HEK293T (cell line): ENCODE measurements at places on chromosomes 5 and 9.

- DNase-seq: no peak
Measured at GRCh38 chr9:117304549-117304948, 110.3 kb downstream of the ASTN2 start.

- no peak for DNase-seq
Measured at GRCh38 chr9:93572636-93573515, 3.5 kb upstream of the PHF2 start.

- no peak for DNase-seq
Measured at GRCh38 chr9:18037981-18038380, 436.0 kb upstream of the ADAMTSL1 start.

GRCh38 chr9:82894548-82894947 lies 168.4 kb downstream of the RASEF start:
- no peak for DNase-seq

DNA sequence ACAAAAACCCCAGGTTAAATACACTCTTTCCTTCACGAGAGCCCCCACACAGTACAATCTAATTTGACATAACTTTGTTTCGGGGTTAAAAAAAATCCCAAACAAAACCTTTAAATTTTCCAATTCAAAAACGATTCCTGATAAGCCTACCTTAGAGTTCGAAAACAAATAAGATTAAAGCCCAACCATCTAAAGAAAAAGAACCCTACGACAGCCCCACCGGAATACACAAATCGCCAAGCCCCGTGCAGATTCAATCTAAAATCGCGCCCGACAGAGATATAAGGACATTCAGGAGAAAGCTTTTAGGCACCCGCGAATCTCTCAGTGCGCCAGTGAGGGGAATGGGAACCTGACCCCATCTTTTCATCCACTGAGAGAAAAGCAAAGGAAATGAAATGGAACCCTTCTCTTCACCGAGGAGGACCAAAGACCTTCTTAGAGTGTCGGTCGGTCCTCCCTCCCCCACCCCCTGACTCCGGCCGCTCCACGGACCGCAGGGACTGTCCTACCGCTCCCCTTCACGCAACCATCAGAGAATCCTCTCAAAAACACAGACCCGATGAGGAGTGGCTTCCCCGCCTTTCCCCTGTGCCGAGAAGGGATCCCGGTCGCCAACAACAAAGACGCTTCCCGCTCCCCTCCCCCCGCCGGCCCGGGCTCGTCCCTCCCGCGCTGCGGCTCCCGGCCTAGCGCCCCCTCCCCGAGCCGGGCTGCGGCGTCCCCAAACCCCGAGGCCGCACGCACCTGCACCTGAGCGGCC lies 925 bp downstream of the ABHD17B start:
- peak; percentile 30 for DNase-seq

GRCh38 chr9:86413971-86414880 lies 60.0 kb upstream of the TUT7 start:
- DNase-seq: peak; percentile 34

DNA sequence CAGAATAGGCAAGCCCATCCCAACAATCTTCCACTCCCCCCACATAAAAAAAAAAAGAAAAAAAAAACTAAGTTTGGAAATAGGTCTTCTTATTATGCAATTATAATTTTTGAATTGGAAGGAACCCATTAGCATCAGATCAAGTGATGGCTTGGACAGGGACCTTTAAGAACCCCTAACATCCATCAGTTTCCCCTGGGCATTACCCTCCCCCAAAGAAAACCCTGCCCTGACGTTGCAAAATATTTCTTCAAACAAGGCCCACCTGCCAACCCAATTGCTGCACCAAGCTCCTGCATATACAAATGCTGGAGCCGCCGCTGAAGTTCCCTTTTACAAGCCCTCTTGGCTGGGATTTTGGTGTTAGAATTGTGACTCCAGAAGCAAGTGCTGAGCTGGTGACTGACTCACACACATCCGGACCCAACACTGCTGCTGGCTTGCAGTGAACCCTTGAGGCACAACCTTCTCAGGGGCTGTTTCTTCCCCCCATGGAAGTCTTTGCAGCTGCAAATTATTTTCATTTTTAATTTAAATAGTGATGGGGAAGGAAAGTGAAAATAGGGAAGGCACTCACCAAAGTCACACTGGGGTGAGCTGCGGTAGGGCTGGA lies 56.1 kb upstream of the AFAP1L1 start:
- no peak for DNase-seq

DNA sequence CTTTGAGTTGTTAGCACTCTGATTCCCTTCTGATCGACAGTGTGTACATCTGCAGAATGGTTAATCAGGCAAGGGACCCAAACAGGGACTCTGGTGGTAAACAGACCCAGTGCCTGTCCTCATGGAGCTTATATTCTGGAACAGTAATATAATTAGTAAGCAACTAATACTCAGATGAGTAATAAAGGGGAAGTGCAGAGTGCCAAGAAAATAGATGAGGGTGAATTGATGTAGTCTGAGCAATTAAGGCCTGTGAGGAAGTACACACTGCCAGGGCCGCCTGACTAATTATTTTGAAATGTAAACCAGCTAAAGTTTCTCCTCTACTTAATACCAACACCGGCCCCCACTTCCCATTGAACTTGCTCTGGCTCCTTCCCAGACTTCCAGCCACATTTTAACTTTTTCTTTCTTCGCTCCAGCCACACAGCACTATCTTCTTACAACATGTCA lies 4.2 kb downstream of the DHX29 start:
- DNase-seq: no peak

DNA sequence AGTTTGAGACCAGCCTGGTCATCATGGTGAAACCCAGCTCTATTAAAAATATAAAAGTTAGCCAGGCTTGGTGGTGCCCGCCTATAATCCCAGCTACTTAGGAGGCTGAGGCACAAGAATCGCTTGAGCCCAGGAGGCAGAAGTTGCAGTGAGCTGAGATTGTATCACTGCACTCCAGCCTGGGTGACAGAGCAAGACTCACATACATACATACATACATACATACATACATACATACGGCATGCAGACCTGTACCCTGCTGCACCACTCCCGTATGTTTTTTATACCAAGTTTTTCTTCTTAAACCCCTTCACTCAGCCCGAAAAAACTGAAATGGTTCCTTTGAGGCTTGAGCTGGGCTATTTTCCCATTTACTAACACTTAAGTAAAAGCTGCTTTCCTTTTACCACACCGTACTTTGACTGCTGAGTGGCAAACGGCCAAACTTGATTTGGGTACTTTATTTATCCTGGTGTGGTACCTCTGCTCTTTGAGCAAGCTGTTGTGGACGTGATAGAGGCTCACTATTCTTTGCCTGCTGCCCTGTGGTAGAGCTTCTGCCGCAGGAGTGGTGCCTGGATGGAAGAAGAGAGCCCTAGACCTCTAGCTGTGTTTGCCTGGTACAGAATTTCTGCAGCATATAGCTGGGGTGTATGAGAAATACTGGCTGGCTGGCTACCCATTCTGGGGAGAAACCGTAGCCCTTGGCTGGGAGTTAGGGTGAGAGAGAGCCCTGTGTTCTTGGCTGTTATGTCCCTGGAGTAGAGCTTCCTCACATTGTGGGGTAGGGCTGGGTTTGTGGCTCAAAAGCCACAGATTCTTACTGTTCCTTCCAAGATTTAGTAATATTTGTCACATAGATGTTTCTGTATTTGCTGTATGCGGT lies 19.4 kb downstream of the IPO11 start:
- no peak for DNase-seq

DNA sequence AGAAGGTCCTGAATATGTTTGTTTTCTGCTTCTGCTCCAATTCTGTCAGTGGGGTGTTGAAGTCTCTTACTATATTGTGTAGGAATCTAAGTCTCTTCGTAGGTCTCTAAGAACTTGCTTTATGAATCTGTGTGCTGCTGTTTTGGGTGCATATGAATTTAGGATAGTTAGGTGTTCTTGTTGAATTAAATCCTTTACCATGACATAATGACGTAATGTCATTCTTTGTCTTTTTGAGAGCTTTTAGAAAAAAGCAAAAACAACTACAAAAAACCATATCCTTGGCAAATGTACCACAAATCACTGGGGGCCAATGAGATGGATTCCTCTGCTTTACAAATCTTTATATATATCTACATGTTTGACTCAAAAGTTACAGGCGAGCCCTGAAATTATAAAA lies 576.1 kb downstream of the CDH18 start:
- no peak for DNase-seq

GRCh38 chr5:168916266-168916665 lies 337.1 kb upstream of the PANK3 start:
- DNase-seq: no peak

DNA sequence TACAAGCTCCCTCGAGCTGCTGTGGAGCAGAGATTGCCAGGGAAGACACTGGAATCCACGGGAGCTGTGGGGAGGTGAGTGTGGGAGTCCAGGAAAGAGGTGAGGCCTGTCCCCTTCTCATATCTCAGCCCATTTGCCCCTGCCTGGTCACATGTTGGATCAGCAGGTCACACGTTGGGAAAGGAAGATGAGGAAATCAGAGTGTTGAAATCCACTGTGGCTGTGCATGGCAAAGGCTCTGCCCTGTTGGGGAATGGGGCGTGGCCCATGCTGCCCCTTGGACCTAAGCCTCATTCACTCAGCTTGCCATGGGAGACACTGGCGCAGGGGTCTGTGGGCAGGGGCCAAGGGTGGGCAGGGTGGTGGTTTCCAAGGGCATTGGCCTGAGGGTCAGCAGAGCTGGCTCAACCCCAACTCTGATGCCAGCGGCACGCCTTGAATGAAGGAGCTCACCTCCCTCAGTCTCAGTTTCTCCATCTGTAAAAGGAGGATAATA lies 85.4 kb upstream of the CPEB4 start:
- no peak for DNase-seq

DNA sequence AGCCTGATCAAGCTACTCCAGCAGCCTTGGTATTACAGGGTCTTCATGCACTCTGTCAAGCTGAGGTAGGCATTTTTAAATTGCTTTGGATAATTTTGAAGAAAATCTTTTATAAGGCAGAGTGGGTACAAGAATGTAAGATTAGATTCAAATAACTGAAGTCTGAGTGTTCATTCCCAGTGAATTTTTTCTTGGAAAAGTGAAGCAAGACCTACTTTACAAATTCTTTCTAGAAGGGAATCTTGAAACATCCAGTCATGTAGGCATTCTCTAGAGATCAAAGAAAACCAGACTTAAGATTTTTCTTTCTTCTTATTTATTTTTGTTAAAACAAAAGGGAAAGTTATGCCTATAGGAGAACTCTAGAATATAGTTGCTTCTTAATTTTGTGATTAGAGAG lies 139.0 kb downstream of the FOCAD start:
- no peak for DNase-seq

DNA sequence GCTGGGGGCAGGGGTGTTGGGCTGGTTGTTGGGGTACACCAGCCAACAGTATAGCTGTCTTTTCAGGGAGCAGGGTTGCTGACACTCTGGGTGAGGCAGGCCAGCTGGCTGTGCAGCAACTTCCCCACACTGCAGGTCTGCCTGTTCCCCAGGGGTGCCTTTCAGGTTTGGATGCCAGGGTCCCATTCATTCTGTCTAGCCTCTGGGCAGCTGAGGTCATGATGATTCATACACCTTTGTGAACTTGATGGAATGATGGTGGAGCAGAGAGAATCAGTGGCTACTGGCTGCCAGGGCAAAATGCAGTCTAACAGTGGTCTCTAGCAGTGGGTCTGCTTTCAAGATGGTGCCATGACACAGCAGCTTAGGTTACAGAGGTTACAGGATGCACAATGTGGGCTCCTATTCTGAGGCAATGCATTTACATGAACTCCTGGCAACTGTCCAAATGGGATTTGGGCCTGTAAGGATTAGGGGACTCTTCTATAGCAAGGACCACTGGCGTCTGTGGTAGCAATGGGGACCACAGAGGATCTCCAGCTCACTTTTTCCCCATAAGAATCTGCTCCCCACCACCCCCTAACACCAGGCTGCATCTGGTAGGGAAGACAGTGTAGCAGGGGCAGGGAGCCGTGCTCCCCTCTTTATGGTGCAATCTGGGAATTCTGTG lies 103.7 kb downstream of the FEM1C start:
- DNase-seq: no peak

GRCh38 chr5:51214746-51215145 lies 168.5 kb upstream of the ISL1 start:
- no peak for DNase-seq

- no peak for DNase-seq
Measured at GRCh38 chr9:99354104-99354503, 132.0 kb downstream of the SEC61B start.

GRCh38 chr5:179381691-179382090 lies 36.4 kb upstream of the ADAMTS2 start:
- DNase-seq: no peak

GRCh38 chr5:6143523-6143922 lies 234.8 kb downstream of the MED10 start:
- no peak for DNase-seq

DNA sequence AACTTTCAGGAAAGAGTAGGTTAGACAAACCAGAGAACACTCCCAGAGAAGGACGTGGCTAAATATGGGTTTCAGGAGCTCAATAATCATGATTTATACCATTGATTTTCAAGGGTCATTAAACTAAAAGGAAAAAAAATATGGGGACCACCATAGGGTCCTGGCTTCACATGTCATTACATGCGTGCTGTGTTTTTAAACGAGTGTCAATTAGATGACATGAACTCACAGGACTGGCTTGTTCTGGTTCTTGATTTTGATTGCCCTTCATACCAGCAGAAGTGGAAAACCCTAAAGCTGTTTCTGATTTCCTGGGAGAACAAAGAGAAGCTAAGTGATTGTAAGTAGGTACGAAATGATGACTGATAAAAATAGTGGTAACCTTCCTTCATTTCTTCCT lies 5.8 kb downstream of the ACOT12 start:
- no peak for DNase-seq

GRCh38 chr5:145945620-145946111 lies 9.3 kb downstream of the SH3RF2 start:
- DNase-seq: no peak

DNA sequence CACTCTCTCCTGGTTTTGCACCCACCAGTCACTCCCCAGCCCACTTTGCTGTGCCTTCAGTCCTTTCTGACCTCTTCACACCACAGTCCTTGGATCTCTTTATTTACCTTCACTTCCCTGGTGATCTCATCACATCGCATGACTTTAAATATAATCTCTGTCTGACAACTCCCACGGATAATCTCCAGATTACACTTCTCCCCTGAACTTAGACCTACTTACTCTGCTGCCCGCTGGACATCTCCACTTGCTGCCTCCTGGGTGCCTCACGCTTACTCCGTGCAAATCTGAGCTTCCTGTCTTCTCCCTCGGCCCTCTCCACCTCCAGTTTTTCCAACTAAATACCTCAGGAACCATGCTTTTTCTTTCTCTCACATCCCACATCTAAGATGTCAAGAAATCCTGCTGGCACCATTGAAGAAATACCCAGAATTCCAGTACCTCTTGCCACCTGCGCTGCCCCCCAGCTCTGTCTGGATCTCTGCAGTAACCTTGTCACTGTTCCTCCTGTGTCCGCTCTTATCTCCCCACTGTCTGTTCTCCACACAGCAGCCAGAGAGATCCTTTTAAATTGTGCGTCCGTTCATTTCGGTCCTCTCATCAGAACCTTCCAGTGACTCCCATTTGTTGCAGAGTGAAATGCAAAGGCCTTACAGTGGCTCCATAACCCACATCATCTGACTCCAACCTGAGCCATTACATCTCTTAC lies 9.3 kb downstream of the SFXN1 start:
- no peak for DNase-seq

GRCh38 chr5:88836195-88836838 lies 46.7 kb downstream of the MEF2C start:
- no peak for DNase-seq

- DNase-seq: no peak
Measured at GRCh38 chr5:42552597-42552996, 129.4 kb downstream of the GHR start.

- no peak for DNase-seq
Measured at GRCh38 chr5:172694061-172694460, 53.0 kb downstream of the NEURL1B start.

GRCh38 chr5:14587150-14587549 lies 5.6 kb downstream of the OTULINL start:
- DNase-seq: no peak

- DNase-seq: no peak
Measured at GRCh38 chr9:106830527-106831150, 32.3 kb upstream of the ZNF462 start.
